BJ (cell line): ENCODE measurements at places on chromosomes 2 and 18.

DNA sequence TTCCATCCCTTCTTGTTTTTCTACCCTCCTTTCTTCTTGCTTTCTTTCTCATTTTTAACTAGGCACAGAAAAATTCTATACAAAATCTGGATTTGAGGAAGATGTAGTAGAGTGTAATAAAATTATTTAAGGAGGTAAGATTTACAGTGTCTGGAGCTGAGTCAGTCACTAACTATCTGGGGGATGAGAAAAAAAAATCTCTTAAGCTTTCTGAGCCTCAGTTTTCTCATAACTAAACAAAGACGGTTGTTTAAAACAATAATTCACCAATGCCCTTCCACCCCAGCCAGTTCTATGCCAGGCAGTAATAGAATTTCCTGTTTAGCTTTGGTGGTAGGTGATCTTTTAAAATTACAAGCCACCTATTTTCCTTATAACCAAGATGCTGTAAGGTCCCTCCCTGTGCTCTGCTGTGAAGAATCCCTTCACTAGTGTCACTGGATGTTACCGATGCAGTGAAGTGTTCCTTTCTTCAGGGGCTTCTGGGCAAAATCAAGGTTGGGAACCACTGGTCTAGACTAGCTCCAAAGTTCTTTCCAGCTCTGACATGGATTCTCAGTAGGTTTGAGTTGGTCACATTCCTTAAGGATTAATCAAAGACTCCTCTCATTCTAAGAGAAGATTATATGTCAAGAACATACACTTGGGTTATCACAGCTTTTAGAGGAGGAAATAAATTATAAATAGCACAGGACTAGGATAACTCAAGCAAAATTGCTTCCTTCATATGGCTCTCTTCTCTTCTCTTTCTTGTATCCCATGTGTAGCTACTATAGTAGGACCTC, 289.0 kb downstream of the CDH2 start:
- no peak for DNase-seq

GRCh38 chr2:15034246-15034645, 401.7 kb downstream of the LRATD1 start:
- DNase-seq = no peak

DNA sequence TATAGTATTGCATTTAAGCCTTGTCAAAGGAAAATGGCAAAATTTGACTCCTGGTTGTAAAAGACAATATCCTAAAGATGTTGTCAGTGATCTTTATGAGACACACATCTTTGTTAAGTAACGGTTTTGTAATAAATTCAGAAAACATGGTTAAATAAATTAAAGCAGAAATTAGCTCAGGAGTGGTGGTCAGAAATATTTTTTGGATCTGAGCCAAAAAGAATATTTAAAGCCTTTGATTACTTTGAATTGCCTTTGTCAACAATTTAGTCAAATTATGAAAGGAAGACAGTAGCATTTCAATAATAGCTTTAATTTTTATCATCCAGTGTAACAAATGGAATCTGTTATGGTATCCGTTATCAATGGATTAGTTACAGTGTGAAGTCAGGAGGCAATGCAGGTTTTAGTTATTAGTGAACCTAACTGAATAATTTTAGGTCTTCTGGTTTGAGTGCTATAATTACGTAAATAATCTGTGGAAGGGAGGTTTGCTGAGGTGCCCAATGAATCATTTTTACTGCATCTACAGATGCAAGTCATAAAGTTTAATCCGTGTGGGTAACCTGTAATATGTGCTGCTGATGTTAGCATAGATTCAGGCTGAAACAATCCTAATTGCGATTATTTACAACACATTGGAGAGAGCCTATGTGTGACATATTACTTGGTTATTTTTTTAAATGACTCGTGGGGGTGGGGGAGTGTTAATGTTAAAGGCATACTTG, 42.7 kb downstream of the SMAD4 start:
- DNase-seq = no peak

GRCh38 chr2:26185954-26186770, 13.3 kb downstream of the GAREM2 start:
- no peak for DNase-seq

DNA sequence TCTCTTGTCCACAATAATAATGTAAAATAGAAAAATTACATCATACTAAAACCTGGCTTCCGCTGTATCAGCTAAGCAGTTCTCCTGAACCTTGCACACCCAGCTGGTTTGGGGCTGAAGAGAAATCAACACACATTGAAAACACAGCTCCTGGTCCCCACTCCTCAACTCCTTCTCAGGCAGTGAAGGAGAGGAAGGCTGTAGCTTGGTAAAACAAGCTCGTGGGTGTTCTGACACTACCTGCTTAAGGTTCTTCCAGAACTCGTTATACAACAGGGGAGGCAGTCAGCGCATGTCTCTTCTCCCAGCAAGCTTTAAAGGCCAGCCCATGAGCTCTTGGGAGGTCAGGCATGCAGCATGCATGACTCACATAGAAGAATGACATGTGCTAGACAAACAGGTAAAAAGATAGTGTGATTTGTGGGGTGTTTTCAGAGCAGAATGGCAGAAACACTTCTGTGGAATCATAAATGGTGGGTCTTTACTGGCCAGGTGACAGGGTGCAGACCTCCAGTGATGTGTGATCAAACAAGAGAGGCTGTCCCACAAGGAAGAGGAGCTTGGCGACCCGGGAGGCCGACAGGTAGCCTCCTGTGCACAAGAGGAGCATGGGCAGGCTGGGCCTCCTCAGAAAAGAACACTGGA, 69.1 kb downstream of the UXS1 start:
- no peak for DNase-seq

DNA sequence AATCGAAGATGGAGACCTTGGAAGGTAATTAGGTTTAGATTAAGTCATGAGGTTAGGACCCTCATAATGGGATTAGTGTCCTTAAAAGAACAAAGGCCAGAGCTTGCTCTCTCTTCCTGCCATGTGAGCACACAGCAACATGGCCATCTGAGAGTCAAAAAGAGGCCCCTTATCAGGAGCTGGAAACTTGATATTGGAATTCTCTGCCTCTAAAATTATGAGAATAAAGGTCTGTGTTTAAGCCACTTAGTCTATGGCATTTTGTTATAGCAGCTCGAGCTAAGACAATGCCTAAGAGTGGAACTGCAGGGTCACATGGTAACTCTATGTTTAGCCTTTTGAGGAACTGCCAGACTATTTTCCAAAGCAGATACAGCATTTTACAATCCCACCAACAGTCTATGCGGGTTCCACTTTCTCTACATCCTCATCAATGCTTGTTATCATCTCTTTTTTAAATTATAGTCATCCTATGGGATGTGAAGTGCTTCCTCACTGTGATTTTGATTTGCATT, 42.4 kb downstream of the THADA start:
- no peak for DNase-seq

DNA sequence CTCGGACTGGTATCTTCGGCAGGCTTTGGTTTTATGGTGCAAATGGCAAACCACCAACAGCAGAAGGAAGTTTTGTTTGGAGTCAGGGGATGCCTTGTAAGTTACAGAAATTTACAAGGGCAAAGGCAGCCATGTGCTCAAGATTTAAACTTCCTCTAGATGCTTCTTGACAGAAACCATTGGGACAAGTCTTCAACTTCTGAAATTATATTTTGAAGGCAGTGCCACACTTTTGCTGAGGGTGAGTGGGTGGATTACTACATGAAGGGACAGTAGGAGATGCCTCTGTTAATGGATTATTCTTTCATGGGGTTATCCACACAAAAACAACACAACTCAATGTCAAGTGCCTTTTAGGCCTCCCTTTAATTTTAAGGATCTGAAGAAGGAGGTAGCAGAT, 97.9 kb downstream of the VAPA start:
- no peak for DNase-seq

DNA sequence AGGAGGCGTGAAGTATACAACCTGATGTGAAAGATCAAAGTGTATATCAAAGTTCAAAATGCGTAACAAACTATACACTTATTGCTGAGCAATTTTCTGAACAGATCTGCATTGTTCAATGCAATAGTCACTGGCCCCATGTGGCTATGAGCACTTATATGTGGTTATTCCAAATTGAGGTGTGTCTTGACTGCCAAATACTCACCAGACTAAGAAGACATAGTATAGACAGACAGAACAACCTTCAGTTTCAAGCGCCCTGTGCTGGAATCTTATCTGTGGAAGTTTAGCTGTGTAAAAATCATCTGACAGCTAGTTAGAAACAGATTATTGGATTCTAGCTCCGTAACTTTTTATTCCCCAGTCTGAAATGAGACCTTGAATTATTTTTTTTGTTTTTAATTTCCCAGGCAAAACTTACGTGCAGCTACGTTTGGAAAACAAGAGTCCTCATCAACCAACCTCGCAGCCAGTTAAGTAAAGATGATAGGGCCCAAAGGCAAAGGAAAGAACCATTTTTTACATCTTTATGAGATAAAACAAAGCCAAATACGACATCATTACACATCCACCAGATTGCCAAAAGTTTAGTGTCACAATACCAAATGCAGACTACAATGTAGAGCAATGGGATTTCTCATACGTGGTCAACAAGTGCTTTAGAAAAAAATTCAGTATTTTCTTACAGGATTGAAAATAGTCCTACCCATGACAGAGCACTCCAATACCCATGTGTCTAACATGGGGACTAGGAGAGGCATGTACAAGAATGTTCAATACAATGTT, 37.2 kb downstream of the MBOAT2 start:
- DNase-seq = no peak

- DNase-seq = no peak
Measured at GRCh38 chr2:232873292-232873908, 3.3 kb downstream of the SNORC start.

- no peak for DNase-seq
Measured at GRCh38 chr2:67210430-67210829, 186.7 kb upstream of the ETAA1 start.

DNA sequence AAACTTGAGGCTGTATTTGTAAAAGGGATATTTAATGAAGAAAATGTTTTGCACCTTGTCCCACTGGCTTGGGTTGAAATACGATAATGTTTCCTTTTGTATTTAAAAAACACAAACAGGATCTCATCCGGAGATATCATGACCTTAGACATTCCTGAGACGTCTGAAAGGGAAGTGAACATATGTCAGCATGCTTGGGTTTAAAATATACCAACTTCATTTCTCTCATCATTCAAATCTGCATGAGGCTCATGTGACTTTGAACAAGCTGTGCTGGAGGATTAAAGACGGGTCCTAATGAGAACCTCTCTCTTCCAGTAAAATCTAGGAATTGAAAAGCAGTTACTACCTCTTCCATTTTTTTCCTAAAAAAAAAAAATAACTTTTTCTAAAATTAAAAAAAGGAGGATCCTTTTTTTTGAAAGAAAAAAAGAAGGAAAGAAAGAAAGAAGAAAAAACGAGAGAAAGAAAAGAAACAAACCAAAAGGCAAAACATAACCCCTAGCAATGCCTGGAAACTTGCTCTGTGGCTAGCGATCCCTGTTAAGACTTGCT, 106.8 kb upstream of the ZFP36L2 start:
- no peak for DNase-seq

DNA sequence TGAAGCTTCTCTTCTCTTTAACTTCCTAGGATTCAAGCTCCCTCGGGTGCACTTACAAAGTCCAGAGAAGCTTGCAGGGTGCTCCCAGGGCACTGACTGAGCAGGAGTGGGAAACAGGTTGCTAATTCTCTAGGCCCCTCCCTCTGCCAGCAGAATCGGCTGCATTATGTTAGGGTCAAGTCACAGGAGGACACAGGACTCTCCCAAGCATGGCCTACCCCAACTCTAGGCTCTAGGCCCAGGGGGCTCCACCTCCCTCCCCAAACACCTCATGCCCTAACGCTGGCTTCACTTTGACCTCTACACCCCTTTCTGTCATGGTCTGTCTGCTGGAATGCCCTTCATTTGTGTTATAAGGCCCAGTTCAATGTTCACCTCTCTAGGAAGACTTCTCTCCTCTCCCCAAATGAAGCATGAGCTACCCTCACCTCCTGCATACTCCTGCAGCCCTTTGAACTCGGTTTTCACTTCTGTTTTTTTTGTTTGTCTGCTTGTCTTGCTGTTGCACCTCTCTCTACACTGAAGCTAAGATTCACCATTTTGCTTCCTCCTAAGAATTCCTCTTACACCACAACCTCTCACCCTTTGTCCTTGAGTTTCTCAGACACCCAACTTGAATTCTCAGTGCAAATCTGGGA, 521.8 kb upstream of the ID2 start:
- DNase-seq = no peak

GRCh38 chr2:118763797-118764196, 83.7 kb downstream of the EN1 start:
- no peak for DNase-seq
